ENCODE measurements at places on chromosomes 6 and 20. TPM values are rescaled to one million over a fixed set of nuclear protein-coding genes. Genes with fewer than 3 reads are reported as not detected.

ECT2L gene
- total RNA-seq: not detected

MTG2 gene
- total RNA-seq: 18.3 TPM

RSPO3 gene
- 26.9 TPM for total RNA-seq

OR2H2 gene
- not detected for total RNA-seq

POPDC3 gene
- total RNA-seq: 1.4 TPM

ANGPT4 gene
- total RNA-seq: not detected

EFCAB8 gene
- under 0.01 TPM for total RNA-seq

RAMACL gene
- total RNA-seq: 1.1 TPM

SMLR1 gene
- not detected for total RNA-seq

NMBR gene
- not detected for total RNA-seq

CDH4 gene
- 0.70 TPM for total RNA-seq

NRN1 gene
- 8.7 TPM for total RNA-seq

ADRM1 gene
- total RNA-seq: 51.1 TPM

HDGFL1 gene
- total RNA-seq: not detected

CST7 gene
- not detected for total RNA-seq

HUS1B gene
- total RNA-seq: 0.68 TPM

RHAG gene
- not detected for total RNA-seq

DEFB124 gene
- not detected for total RNA-seq

SLA2 gene
- not detected for total RNA-seq

MBOAT1 gene
- 1.3 TPM for total RNA-seq

DEFB126 gene
- not detected for total RNA-seq

SDHAF4 gene
- 3.3 TPM for total RNA-seq

PAK5 gene
- not detected for total RNA-seq

AIF1 gene
- total RNA-seq: not detected

EYA4 gene
- total RNA-seq: under 0.01 TPM

Data from smooth muscle cell of the coronary artery (primary cell).